ENCODE measurements at places on chromosomes 6 and 20.

- no peak for DNase-seq
Observed at GRCh38 chr20:37886851-37887297, 16.1 kb upstream of the VSTM2L start.

- no peak for DNase-seq
Observed at GRCh38 chr20:50146214-50146613, 7.3 kb downstream of the PEDS1 start.

DNA sequence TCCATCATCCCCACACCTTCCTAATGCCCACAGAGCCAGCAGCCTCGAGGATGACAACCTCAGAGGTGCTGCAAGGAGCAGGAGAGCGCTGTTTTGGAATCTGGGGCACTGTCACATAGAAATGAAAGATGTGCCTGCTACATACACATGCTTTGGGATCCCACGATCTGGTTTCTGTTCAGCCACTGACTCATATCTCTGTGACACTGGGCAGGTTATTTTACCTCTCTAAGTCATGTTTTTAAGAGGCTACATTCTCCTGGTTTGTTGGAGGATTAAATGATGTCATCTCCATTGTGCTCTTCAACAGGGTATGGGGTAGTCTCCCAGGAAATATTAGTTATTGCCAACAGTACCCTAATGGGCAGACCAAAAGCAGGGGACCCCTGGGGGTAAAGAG lies 32.6 kb upstream of the TAB2 start:
- no peak for DNase-seq

DNA sequence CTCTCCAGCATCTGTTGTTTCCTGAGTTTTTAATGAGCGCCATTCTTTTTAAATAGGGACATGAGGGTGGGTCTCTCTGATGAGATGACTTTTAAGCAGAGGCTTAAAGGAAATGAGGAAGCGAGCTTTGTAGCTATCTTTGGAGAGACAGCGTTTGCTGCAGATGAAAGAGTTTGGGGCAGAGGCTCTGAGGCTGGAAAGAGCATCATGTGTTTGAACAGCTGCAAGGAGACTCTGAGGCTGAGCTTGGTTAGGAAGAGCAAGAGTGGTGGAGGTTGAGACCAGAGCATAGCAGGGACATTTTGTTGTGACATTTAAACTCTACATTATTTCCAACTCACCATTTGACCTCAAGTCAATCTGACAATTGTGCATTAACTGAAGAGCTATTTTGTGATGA lies 38.3 kb upstream of the TMX4 start:
- DNase-seq = no peak

GRCh38 chr6:82185948-82186535 lies 61.5 kb downstream of the IBTK start:
- no peak for DNase-seq

GRCh38 chr6:27825025-27825793 lies 87.0 kb downstream of the OR2B2 start:
- no peak for DNase-seq
